ENCODE measurements at places on chromosomes 5 and 9. TPM values are rescaled to one million over a fixed set of nuclear protein-coding genes. Genes with fewer than 3 reads are reported as not detected.

Gene FREM1
- total RNA-seq, result not detected

Gene RARS1
- 98.6 TPM for total RNA-seq

- no peak for DNase-seq
Measured at GRCh38 chr9:131019388-131020239, 10.6 kb downstream of the LAMC3 start.

DNA sequence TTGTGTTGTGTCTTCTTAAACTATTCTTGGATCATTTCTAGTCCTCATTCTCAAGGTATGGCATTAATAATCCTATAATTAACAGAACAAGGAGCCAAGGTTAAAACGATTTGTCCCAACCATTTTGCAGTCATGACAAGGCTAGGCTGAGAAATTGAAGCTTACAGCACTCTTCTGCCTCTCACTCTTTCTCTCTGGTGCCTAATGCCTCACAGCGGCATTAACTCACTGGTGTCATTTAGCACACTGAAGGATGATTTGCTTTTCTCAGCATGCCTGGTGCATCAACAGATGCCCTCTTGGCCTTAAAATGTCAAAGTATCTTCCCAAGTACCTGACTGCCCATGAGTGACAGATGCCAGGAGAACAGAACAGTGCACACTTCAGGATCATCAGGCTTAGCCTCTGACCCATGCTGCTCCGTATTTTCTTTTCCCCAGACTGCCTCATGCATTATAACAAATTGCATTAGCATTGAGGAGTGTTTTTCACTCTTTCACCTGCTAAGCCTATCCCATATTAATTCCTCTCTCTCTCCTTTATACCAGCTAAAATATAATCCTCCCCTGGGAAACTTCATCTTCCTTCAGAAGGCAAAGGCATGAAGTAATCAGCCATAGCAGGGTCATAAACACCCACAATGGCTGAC is 61.1 kb upstream of the SV2C start:
- DNase-seq, result no peak

Gene PCDHB11
- not detected for total RNA-seq

DNA sequence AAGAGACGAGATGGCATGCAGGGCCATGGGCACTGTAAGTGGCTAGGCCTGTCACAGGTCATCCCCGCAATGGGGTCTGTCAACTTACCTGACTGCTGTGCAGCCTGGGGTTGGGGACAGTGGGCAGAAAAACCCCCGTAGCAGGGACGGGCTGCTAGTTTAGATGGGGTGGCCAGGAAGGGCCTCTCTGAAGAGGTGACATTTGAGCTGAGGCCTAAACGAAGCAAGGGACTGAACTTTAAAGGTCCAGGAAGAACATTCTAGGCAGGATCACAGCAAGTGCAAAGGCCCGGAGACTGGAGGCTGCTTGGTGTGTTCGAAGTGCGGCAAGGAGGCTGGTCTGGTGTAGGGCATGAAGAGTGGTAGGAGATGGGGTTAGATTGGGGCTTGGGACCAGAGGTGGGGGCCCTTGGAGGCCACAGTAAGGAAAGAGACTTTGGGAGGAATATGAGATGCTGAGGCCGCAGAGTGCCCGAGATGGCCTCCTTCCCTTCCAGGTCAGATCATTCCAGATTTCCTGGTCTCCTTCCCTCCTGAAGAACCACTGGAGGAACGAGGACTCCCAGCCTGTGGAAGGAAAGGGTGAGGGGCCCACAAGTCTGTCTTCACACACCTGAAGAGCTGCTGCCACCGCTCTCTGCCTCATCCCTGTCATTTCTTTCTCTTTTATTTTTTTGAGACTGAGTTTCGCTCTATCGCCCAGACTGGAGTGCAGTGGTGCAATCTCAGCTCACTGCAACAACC is 37.9 kb upstream of the SH3PXD2B start:
- no peak for DNase-seq

GRCh38 chr5:52065182-52065581 is 681.9 kb downstream of the ISL1 start:
- DNase-seq, result no peak

Gene PCA3
- not detected for total RNA-seq

- no peak for DNase-seq
Measured at GRCh38 chr9:134642385-134643181, 980 bp downstream of the COL5A1 start.

Gene SPEF2
- total RNA-seq, result 10.6 TPM

DNA sequence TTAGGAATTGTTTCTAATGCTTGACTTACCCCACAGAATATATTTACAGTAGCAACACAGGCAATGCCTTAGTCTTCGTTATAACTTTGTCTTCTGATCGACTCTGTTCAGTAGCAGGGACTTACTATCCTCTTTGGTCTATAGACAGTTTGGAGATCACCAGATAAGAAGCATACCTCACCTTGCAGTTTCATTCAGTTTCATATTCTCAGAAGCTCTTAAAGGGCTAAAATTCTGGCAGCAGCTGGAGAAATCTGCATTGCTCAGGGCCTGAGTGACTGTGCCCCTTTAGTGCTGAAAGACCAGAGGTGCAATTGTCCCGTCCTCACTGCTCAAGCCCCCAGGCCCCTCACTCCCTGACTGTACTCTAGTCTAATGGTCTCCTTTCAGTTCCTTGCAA is 26.0 kb downstream of the ZBTB43 start:
- no peak for DNase-seq

DNA sequence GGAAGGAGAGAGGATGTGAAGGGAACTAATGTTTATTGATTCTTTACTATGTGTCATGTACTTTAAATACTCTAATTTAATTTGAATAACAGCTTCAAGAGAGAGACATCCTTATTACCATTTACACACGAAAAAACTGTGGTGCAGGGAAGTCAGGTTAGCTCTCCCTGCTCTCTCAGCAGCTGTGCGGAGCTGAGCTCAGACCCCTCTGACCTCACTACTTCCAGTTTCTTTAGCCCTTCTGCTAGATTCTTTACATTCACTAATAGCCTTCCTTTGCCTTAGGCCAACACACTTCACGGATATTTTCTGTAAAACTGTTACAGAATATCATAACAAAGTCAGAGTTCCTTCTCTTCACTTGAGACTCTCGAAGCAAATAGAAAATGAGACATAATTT is 131.3 kb upstream of the ARRDC3 start:
- no peak for DNase-seq

Gene C6
- not detected for total RNA-seq

DNA sequence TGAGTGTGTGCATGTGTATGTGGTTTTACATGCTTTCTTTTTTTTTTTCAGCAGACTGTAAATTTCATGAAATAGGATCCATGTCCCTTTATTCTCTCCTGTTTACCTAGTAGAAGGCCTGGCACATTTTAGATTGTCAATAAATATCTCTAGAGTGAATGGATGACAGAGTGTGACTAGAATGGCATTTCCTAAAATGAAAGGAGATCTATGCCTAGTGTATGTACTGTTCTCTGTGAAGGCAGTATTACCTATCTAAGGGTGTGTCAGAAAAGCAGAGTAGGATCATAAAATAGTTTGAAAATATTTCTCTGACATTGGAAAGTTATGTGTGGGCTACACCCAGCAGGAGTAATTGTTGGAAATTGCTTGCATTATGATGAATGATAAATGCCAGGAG is 1876.0 kb upstream of the C9orf72 start:
- DNase-seq, result no peak

DNA sequence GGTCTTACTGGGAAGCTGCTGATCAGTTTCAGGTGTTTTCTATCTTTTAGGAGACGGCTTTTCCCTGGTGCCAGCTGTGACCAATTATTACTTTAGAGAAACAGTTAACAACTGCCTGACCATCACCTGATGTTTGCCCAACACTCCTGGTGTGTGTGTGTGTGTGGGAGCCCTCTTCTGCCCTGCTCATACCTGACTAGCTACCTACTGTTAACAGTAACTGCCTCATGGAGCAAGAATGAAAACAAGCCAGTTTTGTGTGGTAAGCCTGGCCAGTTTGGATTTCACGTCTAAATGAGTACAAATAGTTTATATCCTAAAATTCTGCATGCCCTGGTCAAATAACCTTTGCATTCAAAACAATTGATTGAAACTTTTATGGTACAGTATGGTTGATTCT is 46.1 kb upstream of the RIOK2 start:
- no peak for DNase-seq

Gene BAAT
- not detected for total RNA-seq

DNA sequence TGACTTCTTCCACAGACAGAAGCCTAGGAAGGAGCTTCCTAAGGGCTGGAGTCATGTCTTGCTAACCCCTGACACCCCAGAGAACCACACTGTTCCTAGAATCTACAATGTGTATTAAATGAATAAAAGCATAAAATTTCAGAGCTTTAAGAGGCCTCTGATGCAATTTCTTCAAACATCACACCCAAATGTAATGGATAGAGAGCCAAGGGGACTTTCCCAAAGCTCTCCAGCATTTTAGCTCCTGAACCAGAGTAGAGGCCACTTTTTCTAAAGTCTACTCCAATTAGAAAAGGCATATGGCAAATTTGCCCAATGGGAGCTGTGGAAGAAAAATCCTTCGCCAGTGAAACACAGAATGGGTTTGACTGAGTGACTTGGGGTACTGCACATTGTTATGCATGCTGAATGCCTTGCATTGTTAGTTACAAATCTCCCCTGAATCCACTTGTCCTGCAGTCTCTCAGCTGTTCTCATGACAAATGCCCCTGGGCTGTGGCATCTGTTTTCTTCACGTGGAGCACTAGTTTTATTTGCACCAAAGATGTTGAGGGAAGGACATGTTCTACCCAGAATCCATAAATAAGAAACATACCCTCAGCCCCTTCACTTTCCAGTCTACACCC is 334.0 kb downstream of the ASTN2 start:
- DNase-seq, result no peak

DNA sequence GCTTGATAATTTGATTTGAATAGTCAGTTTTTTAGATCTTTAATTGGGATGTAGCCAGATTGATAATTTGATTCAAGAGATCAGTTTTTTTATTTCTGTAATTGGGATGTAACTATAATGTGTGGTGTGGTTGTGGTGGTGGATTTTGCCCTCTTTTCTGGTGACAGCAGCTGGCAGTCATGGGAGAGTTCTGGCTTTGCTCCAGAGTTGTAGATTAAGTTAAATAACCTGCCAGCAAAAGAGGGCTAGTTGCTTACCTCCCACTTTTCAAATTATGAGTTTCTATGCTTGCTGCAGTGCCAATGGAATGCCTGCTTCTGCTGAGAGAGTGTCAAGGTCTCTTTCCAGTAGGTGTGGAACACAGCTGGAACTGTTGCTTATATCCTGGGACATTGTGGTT is 315.1 kb downstream of the CCDC171 start:
- DNase-seq, result no peak

DNA sequence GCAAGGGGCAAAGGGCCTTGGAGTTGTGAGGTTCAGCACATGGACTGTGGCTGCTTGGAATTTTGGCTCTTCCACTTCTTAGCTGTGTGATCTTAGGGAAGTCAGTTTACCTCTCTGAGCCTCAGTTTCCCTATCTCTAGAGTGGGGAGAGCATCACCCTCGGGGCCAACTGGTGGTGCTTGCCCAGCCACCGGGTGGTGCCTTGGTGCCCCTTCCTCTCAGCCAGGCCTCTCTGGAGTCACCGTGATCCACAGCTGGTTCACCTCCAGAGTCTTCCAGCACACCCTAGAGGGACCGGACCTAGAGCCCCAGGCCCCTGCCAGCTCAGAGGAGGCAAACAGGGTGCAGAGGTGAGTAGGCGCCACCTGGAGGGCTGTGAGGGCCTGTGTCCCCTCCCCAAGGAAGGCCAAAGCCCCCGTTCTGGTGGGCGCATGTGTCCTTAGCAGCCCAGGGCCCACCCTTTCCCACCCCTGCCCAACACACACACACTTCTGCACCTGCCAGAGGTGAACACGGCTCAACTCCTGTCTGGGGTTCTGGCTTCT is 7.7 kb downstream of the ADGRD2 start:
- DNase-seq, result no peak

DNA sequence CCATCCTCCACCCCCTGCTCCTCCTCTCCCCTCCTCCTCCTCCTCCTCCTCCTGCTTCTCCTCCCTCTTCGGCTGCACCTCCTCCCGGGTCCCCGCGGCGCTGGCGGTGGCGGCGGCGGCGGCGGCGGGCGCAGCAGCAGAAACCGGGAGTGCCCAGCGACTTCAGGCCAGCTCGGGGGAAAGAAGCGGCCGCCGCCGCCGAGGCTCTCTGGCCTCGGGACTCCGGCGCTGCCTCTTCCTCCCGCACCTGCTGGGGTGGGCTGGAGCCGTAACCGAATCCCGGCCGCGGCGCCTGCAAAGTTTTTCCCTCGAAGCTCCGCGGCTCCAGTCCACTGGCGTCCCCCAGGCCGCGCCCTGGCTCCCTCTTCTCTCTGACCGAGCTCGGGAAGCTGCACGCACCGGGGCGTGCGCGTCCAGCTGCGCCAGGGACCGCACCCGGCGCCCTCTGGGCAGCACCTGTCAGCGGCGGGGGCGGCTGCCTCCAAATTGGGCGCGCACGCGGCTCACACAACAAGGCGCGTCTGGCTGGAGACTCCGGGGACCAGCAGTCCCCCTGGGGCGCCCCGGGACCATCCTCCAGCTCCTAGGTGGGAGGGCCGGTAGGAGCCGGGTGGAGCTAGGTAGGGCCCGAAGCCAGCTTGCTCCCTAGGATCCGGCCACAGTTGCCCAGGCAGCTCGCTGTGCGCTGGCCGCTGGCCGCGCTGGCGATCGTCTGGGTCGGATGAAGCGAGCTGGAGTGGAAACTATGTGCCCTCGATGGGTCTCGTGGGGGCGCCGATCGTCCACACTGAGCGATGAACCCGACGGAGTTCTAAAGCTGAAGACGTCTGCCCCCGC is at the start of gene MCTP1:
Gene MCTP1 (minus strand): TSS at position 523 of the 837 bp plus-strand sequence.
- peak; percentile 17 for DNase-seq

DNA sequence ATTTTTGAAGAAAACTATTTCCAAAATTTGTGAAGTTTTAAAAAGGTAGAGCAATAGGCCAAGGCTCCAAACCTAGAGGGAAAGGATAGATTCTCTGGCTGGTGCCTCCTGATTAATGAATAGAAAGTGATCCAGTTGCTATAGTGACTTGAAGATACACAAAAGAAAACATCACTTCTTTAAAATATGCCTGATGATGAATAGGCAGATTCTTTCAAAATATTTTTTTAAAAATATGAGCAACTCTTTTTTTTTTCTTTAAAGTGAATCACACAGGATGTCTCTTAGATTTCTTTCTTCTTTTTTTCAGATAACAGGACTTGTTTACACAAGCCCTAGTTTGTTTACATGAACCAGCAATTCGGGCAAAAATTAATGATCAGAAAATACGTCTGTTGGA is 124.4 kb downstream of the RFK start:
- no peak for DNase-seq

Gene CMBL
- total RNA-seq, result 1.3 TPM

Gene GMCL2
- total RNA-seq, result not detected

GRCh38 chr9:121947775-121948174 is 145.3 kb downstream of the TTLL11 start:
- DNase-seq, result no peak

- no peak for DNase-seq
Measured at GRCh38 chr9:109179801-109180523, 12.9 kb upstream of the FRRS1L start.

Gene TMEM174
- total RNA-seq, result not detected

Gene IL9
- total RNA-seq, result 136 TPM

Measured in activated CD4-positive, alpha-beta memory T cell treated with anti-CD3 and anti-CD28 coated beads for 36 hours (primary cell).